ENCODE measurements at places on chromosomes 13 and 19. TPM values are rescaled to one million over a fixed set of nuclear protein-coding genes. Genes with fewer than 3 reads are reported as not detected.

- no peaks in the 10 kb centered on the region for H3K36me3 ChIP-seq
- H3K4me3 ChIP-seq = no peak overlapping the region
- H3K27ac ChIP-seq = no peak overlapping the region
- no peaks in the 10 kb centered on the region for H3K4me1 ChIP-seq
Measured at GRCh38 chr13:37769078-37769477, 100.5 kb downstream of the TRPC4 start.

- no peaks in the 10 kb centered on the region for H3K36me3 ChIP-seq
- no peak overlapping the region for H3K4me3 ChIP-seq
- no peak overlapping the region for H3K27ac ChIP-seq
- no peaks in the 10 kb centered on the region for H3K27me3 ChIP-seq
- H3K4me1 ChIP-seq = no peaks in the 10 kb centered on the region
Measured at GRCh38 chr13:45448965-45449559, 15.7 kb upstream of the COG3 start.

- no peak for DNase-seq
- H3K36me3 ChIP-seq = no peaks in the 10 kb centered on the region
- no peaks in the 10 kb centered on the region for H3K27me3 ChIP-seq
- peak overlapping the region; percentile 37 for H3K4me3 ChIP-seq
- peak overlapping the region; percentile 55 for H3K27ac ChIP-seq
Measured at GRCh38 chr19:57171551-57172081, 4.3 kb upstream of the DUXA start.

The PGLYRP1 gene
- total RNA-seq = 0.58 TPM

The SLAIN1 gene
- total RNA-seq = 16.4 TPM

DNA sequence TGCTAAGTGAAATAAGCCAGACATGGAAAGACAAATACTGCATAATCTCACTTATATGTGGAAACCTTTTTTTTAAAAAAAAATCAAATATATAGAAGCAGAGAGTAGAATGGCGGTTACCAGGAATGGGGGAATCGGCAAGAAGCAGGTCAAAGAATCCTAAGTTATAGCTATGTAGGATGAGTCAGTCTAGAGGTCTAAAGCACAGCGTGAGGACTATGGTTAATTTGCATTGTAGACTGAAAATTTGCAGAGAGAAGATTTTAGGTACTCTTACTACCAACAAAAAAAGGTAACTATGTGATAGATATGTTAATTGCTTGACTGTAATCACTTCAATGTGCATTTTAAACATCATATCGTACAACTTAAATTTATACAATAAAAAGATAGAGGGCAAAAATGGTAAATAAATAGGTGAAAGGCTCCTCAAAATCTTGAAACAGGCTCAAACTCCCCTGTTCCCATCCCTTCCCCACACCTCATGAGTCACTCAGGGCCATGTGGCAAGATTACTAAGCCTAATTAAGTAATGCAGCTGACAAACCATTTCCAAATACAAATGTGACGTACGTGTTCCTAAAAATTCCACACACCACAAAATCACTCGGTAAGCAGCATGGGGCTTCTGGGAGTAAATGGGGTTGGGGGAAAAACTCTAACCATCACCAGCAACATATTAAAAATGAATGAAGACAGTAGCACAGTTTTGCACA lies 159.0 kb downstream of the USP12 start:
- H3K4me3 ChIP-seq = no peak overlapping the region
- no peak for DNase-seq
- no peaks in the 10 kb centered on the region for H3K36me3 ChIP-seq
- H3K27ac ChIP-seq = no peak overlapping the region

DNA sequence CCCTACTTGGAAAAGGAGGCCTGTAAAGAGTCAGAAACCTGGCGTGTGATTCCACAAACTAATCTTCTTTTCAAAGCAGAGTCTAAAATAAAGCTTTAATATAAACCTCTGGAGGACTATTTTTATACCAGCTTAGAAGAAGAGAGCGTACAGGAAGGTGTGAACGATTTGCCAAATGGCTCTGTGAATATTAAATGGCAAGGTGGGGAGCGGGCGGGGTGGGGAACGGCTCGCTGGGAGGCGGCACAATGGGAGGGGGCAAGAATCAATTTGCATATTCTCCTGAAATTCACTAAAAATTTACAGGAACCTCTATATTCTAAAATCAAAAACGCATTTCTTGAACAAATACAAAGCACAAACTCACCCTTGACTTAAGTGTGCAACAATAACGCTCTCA lies 982 bp downstream of the ZNF780B start:
- no peaks in the 10 kb centered on the region for H3K27me3 ChIP-seq
- H3K36me3 ChIP-seq = no peaks in the 10 kb centered on the region
- peak overlapping the region; percentile 61 for H3K4me3 ChIP-seq
- H3K27ac ChIP-seq = no peak overlapping the region
- DNase-seq = no peak
- no peaks in the 10 kb centered on the region for H3K4me1 ChIP-seq

DNA sequence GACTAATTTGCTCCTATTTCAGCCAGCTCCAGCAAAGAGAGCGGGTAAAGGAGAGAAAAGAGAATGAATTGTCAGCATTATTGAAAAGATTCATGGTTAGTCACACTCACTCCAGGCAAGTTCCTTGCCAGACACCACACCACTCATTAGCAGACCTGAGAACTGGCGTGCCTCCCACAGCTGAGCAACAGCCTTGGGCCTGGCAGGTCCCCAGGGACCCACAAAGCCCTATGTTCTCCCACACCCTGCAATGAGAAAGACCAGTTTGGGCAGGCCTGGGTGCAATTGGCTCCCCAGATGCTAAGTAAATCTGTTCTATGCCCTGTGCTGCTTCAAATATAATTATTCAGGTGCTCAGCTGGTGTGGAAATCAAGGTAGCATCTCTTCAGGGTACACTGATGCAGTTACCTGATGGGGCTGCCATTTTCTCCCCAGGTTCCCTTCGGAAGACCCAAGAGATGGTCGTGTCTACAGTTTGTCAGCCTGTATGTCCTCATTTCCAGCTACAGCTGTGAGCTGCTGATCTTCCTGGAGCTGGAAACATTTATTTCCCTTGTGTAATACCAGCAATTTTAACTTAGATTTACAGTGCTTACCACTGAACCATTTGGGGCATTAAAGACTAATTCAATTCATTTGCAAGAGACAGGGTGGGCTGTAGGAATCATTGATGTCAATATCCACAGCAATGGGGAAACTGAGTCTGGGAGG lies 405.0 kb downstream of the COG6 start:
- H3K36me3 ChIP-seq = no peaks in the 10 kb centered on the region
- DNase-seq = no peak
- H3K4me3 ChIP-seq = no peak overlapping the region
- peaks cover 4% of the 10 kb centered on the region for H3K4me1 ChIP-seq

The CALR3 gene
- total RNA-seq = not detected

All from upper lobe of right lung (tissue), 1 donor.